ENCODE measurements at places on chromosomes 7 and 10.
A peak's percentile ranks its signal among the peaks of the same experiment; 100 is the strongest.

DNA sequence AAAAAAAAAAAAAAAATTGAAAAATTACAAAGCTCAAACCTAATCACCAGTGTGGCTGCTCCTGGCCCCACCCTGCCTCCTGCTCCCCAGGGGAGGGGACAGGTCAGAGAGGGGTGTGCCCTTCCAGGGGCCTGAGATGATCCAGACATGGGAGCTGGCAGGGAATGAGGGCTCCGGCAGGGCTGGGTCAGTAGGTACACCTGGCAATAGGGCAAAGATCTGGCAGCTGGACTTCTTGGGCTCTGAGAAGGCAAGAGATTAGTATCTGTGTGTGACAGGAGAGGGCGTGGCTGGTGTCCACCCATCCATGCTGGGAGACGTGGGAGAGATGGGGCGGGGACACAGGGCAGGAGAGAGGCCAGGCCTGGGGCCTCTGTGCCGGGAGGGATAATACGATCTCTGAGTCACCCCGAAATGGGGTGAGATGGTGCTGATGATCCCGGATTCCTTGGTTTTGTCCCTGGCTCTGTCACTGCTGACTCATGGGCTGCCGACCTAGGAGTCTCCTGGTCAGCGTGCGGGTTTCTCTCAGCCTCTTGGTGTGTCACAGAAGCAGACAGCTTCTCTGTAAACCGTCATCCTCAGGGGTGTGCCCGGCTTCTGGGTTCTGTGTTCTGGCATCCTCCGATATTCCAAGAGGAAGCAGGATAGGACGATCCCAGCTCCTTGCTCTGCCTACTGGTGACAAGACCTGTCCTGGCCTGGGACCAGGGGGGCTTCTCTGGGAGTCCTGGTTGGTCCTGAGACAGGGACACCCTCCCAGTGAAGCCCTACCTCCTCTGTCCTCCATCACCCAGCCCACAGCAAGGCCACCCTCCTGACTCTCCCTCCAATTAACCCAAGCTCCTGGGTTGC is 8.2 kb upstream of the CLDN4 start:
- DNase-seq: no peak

- DNase-seq: no peak
Observed at GRCh38 chr7:146539836-146540235, 423.2 kb downstream of the CNTNAP2 start.

DNA sequence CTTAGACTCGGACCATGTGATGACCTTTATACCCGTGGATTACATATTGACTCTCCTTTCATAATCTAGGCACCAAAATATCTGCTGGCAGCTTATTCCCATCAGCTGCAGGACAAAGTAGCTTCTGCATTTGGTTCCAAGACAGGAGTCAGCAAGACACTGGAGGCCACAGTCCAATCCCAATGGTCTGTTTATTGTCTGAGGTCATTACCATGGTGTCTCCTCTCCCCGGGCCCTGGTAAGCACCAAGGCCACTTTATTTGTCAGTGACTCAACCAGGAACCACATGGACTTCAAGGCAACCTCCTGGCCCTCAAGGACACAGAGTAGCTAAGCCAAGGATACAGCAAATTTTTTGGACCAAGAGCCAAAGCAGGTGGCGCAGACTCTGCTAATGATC is 36.1 kb downstream of the KCNMA1 start:
- DNase-seq: no peak

GRCh38 chr7:98733036-98733435 is 116.0 kb downstream of the NPTX2 start:
- peak; percentile 14 for DNase-seq

DNA sequence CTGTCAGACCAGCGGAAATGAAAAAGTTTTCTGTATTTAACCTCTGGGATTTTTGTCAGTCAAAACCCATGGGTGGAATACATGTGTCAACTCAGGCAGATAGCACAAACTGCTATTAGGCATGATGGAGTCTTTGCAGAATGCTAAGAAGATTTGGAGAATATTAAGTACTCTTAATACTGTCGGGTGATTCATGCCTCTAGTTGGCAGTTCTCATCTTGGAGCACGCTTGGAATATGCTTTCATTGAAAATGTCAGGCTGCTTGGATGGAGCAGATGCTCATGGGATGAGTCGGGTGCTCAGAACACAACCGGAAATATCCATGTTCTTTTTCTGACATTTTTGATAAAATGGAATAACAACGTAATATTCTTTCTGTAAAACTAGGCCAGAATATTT is 27.6 kb upstream of the PRKG1 start:
- no peak for DNase-seq

- no peak for DNase-seq
Observed at GRCh38 chr10:28806488-28806941, 129.2 kb downstream of the BAMBI start.

GRCh38 chr7:157255201-157255606 is 81.6 kb upstream of the DNAJB6 start:
- no peak for DNase-seq

DNA sequence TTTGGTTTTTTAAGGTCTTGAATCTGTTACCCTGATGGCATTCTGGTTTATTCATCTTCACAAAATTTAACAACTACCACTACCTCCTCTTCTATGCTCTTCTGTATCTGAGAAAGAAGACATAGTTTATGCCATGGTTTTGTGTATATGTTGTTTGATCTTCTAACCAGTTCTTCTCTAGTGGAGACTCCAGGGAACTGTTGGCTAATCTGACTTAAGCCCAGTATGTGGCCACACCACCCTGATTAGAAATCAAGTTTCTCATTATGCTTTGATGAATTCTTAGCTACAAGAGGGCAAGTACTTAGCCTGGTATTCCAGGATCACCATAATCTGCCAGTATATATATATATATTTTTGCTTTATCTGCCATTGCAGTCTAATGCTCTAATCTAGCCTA is 99.5 kb upstream of the MXI1 start:
- no peak for DNase-seq

DNA sequence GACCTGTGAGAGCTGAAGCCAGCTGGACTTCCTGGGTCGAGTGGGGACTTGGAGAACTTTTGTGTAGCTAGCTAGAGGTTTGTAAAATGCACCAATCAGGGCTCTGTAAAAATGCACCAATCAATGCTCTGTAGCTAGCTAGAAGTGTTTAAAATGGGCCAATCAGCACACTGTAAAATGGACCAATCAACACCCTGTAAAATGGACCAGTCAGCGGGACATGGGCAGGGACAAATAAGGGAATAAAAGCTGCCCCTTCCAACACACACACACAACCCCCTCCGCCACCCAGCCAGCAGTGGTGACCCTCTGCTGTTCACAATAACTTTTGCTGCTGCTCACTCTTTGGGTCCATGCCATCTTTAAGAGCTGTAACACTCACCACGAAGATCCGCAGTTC is 7.1 kb downstream of the ZNF511 start:
- DNase-seq: no peak
